ENCODE measurements at places on chromosomes 3 and 15. TPM values are rescaled to one million over a fixed set of nuclear protein-coding genes. Genes with fewer than 3 reads are reported as not detected.
A peak's percentile ranks its signal among the peaks of the same experiment; 100 is the strongest.

DNA sequence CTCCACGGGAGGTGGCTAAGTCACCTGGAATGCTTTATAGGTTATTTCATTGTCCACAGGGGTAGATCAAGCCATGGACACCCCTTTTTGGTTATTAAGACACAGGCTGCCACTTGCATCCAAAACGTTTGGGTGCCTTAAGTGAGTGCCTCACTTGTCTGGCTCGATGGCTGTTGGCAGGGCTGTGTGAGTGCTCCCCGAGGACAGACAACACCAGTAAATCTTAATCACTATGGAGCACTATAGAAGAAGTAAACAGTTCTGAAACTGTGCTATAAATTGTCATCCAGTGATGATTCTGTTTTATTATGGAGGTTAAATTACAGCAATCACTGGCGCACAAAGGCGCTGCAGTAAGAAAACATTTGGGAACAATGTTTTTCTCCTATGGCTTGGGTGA, 215.5 kb downstream of the CACNA2D3 start:
- no peak for DNase-seq

- DNase-seq, result no peak
Measured at GRCh38 chr3:114095796-114096195, 39.3 kb downstream of the QTRT2 start.

DNA sequence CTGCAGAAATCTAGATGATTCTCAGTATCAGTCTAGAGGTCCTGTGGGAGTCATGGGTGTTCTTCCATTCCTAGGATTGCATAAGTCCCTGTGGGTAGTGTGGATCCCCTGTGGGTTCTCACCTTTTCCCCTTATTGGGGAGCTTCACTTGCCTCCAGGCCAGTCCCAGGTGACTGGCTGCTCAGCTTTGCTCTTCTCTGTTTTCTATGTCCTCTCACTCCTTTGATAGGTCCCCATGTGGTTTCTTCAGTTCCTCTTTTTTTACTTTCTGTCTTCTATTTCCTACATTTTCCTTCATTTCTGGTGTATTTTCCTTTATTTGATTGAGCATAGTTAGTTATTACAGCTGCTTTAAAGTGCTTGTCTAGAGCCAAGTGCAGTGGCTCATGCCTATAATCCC, 10.9 kb downstream of the TEX55 start:
- no peak for DNase-seq

C3orf62 gene
- total RNA-seq, result 10.7 TPM

DNA sequence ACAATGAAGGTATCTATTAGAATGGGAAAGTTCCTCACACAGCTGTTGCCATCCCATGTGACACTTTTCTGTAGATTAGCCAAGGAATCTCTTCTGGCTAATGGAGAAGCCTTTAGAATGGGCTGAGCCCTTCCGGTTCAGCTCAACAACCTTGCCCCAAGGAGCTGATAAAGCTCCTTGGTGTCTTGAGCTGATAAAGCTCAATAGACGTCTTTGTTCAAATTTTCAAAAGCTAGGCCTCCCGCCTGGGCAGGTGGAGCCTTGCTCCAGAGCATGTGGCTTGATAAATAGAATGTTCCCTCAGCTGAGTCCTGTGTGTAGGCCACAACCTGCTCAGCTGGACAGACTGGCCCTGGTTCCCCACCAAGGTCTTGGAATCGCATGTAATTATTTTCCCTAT, 7.2 kb upstream of the BNIP2 start:
- no peak for DNase-seq

SERPINI2 gene
- total RNA-seq, result 0.70 TPM

DNA sequence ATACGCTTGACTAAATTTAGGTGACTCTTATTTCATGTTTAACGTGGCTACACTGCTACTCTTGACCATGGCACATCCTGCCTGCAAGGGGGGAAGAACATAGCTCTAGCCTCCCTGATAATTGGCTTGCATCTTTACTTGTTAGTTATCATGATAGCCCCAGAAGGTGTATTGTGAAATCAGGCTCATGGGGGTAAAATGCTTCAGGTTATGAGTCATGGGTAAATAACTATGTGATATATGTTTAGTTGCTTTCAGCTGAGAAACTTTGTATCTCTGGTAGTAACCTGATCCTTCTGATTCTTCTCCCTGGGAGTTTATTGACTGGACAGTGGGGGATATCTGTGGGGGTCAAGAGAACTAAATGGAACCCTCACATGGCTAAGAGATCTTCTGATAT, 660.8 kb upstream of the UBE2E2 start:
- no peak for DNase-seq

- no peak for DNase-seq
Measured at GRCh38 chr3:58052373-58053273, 44.4 kb downstream of the FLNB start.

AHSG gene
- 0.27 TPM for total RNA-seq

GRCh38 chr15:44207643-44208042, 12.6 kb upstream of the FRMD5 start:
- DNase-seq, result no peak

CTXN2 gene
- total RNA-seq, result not detected

- no peak for DNase-seq
Measured at GRCh38 chr15:50340416-50340815, 14.6 kb downstream of the GABPB1 start.

- no peak for DNase-seq
Measured at GRCh38 chr3:13528217-13528867, 20.6 kb upstream of the FBLN2 start.

DNA sequence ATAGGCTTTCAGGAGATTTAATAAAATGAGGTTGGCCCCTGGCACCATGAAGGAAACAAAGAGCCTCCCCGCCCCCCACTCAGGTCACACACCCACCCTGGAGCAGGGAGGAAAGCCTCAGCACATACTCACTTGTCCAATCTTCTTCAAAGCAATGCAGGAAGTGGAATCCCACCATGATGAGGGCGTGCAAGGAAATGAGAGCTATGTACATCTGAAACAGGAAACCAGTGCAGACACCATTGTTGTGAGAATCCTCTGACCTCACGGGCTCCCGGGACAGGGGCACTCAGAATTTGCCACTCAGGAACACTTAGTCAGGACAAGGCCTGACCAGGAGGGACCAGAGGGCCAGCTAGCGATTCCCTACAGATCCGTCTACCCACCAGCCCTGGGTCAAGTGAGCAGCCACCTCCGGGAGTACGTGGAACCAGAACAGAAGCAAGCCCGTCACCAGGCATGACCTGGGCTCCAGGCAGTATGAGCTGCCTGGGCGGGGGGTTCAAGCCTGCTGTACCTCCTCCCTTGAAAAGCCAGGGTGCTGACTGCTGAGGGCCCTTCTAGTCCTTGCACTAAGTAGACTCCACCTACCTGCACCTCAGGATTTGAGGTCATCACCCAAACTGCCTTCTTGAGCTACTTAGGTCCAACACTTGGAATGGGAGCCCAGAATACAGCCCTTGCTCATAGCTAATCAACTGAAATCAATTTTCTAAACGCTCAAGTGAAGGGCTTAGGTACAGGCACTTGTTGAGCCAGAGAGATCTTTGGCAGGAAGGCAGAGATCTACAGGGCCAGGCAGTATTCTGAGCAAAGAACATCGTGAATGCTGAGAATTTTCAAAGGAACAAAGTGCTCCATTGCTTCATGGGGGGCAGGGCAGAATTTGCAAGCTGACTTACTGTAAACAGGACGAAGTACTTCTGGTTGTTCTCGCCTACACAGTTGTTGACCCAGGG, 42.7 kb downstream of the ZDHHC3 start:
- DNase-seq, result no peak

MUC13 gene
- 38.3 TPM for total RNA-seq

GABRR3 gene
- total RNA-seq, result not detected

DNA sequence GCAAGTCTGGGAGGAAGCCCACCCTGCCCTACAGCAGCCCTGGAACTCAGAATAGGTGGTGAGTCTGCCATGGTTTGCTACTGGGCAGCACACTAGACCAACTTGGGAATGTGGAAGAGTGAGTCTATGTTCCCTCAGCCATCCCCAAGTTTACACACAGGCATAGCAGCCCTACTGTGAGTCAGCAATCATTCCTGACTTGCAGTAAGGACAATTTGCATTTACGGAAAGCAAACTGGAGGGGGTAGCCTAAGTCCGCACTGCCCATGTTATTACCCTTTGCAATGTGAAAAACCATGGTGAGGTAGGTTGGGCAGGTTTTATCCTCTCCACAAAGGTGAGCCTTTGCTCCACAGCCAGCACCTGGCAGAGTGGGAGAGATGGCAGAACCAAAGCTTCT, 4.6 kb downstream of the TCTA start:
- no peak for DNase-seq

RNF7 gene
- total RNA-seq, result 106 TPM

GRCh38 chr3:107100573-107100972, 276.7 kb upstream of the CCDC54 start:
- DNase-seq, result no peak

CPN2 gene
- total RNA-seq, result not detected

- no peak for DNase-seq
Measured at GRCh38 chr3:188979248-188979647, 192.5 kb upstream of the TPRG1 start.

DNA sequence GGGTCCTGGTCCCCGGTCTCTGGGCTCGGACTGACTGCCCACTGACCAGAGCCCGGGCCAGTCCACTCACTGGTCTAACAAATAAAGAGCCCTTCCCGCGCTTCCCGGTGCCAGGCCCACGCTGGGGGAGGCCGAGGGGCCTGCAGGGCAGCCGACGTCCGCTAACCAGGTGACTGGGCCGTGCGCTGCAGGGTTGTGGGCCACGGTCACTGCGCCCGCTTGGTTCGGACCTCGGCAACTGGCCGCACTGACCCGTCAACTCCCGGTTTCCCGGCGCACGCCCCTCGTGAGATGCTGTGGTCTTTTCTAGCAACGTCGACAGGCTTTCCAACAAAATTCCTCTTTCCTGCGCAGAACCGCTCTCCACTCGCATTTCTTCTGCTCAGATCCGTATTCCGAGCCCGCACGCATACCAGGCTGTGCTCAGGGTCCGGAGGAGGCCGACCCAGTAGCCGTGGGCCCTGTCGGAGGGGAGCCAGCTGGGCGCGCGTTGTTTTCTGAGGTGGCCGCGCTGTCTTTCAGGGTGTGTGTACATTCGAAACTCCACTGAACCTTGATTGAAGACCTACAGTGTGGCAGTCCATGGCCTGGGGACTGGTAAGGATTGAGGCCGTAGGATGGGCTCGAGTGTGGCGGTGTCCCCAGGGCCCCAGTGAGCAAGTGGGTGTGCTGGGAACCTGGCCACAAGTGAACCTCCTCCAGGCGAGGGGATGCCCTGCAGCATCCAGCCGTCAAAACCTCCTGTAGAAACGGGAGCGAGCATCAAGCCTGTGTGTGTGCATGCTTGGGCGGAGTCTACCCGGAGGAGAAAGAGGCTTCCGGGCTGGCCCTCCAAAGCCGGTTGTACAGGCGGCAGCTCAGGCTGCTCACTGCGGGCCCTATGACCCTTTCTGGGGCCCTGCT, 875 bp upstream of the NT5DC2 start:
- peak; percentile 69 for DNase-seq

- DNase-seq, result no peak
Measured at GRCh38 chr15:60116456-60117089, 112.5 kb downstream of the FOXB1 start.

GRCh38 chr15:74543583-74543982, 2.6 kb downstream of the ARID3B start:
- DNase-seq, result no peak

CTXND1 gene
- 2.7 TPM for total RNA-seq
